ENCODE measurements at places on chromosomes 2 and 18.

GRCh38 chr2:237125967-237126366 lies 40.3 kb downstream of the COPS8 start:
- DNase-seq: no peak

DNA sequence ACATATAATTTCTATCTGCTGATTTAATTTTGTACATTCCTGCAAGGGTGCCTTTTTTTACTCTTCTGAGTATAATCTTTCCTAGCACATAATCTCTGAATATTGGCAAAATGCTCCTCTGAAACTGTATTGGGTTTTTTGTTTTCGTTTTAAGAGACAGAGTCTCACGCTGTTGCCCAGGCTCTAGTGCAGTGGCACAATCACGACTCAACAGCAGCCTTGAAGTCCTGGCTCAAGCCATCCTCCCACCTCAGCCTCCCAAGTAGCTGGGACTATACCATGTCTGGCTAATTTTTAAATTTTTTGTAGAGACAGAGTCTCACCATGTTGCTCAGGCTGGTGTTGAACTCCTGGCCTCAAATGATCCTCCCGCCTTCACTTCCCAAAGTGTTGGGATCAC lies 104.9 kb downstream of the SPTBN1 start:
- no peak for DNase-seq

DNA sequence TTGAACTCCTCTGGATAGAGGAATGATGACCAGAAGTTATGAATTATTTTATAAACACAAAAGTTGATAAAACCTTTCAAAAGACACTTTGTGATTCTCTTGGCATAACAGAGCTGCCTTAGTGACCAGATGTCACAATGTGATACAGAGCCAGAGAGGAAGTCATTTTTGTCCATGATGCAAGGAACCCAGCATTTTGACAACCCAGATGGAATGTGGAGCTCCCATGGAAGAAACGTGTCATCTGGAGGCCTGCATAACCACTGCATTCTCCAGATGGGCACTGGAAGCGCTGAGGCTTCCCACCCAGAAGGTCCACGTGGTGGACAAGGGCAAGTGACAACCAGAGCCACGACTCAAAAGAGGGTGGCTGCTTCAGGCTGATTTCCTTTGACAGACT lies 30.1 kb downstream of the HRH4 start:
- no peak for DNase-seq

GRCh38 chr2:121194626-121195025 lies 90.4 kb downstream of the TFCP2L1 start:
- DNase-seq: no peak

DNA sequence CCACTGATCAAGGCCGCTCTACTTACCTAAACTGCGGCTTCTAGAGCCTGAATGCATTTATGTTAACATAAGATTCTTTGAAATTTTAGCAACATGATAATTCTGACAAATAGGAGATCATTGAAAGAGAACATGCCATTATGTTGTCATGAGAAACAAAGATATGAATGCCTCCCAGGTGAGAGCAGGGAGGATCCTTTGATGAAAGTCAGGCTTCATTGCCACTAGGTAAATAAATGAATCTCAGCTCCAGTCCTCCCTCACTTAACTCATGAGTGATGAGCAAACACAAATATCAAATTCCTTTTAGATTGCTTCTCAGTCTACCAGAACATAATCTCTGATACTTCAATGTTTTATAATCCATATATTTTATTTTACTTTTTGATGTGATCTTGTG lies 463.2 kb upstream of the CDH7 start:
- DNase-seq: no peak

GRCh38 chr2:224847961-224848850 lies 132.0 kb upstream of the CCDC195 start:
- DNase-seq: no peak
